ENCODE measurements at places on chromosomes 2 and 18.

DNA sequence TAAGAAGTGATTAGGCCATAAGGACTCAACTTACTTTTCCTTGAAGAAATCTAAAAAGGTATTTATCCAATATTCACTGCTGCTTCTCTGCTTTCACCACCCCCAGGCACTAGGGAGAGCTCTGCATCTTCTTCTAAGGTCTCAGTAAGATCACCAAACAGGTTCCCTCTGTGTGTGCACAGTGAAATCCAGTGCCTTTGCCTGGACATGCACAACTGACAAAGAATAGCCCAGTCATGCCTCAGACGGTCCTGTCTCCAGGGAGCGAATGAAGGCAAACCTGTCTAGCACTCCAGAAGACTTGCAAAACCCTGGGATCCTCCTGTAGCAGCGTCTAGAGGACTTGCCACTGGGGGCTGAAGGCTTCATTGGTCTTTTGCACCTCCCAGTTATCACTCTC, 344.5 kb upstream of the LRATD1 start:
- no peak for DNase-seq

DNA sequence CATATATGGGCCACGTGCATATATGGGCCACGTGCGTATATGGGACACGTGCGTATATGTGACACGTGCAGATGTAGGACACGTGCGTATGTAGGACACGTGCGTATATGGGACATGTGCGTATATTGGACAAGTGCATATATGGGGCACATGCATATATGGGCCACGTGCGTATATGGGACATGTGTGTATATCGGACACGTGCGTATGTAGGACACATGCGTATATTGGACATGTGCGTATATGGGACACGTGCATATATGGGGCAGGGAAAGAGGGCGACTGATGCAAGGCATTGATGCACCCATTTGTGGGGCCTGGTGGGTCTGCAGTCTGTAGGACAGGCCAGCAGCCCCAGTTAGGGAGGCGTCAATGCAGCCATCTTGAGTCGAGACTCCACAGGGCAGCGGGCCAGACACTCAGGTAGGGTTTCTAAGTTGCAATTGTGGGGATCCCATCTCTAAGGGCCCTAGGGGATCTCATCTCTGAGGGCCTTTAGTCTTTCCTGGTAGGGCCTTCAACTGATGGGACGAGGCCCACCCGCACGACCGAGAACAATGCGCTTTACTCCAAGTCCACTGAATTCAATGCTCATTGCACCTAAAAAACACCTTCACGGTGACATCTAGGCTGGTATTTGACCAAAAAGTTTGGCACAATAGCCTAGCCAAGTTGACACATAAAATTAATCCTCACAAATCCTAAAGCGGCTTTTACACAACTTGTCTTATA, 92.3 kb upstream of the ZNF516 start:
- no peak for DNase-seq

GRCh38 chr2:101698014-101698843, 722 bp downstream of the MAP4K4 start:
- peak; percentile 15 for DNase-seq

DNA sequence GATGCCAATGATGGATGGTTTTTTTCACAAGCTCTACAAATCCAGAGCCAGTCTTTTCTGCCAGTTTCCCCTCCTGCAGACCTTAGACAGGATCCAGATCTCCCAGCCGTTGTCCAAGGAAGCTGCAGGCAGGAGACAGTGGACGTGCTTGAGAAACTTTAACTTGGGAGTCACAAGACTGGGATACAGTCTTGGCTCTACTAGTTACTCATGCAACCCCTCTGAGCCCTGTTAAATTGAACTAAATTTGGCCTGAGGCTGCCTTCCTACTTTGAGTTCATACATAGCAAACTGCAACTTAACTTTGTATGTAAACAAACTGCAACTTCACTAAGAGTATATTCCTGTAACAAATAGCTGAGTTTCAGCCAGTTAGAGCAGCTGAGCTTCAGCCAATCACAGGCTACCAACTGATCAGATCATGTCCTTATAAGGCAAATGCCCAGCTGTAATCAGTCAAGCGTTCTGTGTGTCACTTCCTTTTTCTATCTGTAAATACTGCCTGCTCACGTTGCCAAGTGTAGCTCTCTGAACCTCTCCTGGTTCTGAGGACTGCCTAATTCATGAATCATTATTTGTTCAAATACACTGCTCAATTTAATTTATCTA, 140.9 kb downstream of the CAPN13 start:
- DNase-seq, result no peak

GRCh38 chr18:41548521-41549260, 406.3 kb upstream of the PIK3C3 start:
- no peak for DNase-seq

DNA sequence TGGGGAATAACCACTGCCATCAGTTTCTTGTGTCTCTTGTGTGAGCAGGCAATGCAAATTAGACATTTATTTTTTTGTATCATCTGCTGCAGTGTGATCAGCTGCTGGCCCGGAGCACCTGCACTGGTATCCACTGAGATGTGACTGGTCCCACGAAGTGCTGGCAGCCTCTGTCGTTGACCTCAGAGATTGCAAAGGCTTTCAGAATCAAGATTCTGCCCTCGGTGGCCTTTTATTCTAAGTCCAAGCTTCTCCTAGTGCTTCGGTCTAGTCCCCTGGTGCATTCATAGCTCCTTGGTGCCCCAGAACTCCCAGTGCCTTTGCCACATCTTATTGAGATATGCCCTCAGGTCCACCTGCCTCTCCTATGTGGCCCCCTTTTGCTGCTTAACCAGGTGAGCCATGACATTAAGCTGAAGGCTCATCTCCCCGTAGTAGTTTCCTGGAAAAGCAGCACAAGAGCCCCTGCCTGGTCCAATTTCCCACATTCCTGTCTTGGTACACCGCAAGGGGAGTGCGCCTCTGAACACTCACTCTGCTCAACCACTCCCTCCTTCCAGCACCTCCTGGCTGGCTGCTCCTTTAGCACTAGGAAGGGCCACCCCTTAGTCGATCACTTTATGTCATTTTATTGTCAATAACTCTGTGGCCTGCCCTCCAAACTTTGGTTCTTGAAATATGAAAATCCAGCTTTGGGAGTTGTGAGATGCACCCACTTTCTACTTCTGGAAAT, 27.1 kb upstream of the MARCO start:
- no peak for DNase-seq

GRCh38 chr2:168494190-168494711, 38.2 kb downstream of the CERS6 start:
- no peak for DNase-seq

Measured in activated T-helper 9 cell treated with anti-CD3 and anti-CD28 coated beads, Interleukin-2, amount 50 U/mL, for 16 hours (primary cell).